ENCODE measurements at places on chromosomes 12 and 14.
A peak's percentile ranks its signal among the peaks of the same experiment; 100 is the strongest.

- DNase-seq: no peak
Measured at GRCh38 chr12:49138587-49138986, 7.4 kb upstream of the TUBA1B start.

GRCh38 chr14:60722357-60723115 lies 1.6 kb downstream of the SIX4 start:
- no peak for DNase-seq

DNA sequence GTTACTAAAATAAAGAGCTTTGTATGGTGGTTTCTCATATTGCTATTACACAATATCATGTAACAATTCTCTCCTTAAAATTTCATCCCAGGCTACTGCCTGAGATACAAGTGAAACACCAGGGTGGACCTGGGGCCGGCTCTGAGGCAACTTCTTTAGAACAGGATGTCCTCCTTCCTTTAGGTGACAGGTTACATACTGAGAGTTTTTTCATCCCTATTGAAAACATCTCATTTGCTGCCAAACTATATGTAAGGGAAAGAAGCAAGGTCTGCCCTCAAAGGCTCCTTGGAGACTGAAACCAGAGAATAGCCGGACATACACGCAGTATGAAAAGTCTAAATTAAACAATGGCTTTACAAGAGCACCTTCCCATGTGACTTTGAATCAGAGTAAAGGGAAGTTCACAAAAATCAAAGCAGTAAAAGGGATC lies 139.9 kb downstream of the DUSP6 start:
- no peak for DNase-seq

- DNase-seq: no peak
Measured at GRCh38 chr14:85224241-85224640, 305.7 kb upstream of the FLRT2 start.

DNA sequence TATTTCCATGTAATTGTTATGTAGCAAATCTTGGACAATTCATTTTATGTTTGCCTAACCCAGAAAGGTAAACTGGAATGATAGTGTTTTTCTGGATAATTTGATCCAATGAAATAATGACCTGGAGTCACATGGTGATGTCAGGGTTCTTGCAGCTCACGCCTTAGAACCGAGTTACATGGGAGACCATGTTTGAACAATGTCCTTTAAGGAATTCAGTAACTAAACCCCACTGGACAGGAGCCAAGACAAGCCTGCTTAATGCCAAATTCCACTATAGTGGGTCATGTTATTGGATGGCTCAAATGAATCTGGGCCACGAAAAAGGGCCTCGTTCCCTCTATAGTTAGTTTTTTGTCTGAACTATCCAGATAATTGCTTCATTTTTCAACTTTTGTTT lies 255.8 kb upstream of the HMGA2 start:
- no peak for DNase-seq

DNA sequence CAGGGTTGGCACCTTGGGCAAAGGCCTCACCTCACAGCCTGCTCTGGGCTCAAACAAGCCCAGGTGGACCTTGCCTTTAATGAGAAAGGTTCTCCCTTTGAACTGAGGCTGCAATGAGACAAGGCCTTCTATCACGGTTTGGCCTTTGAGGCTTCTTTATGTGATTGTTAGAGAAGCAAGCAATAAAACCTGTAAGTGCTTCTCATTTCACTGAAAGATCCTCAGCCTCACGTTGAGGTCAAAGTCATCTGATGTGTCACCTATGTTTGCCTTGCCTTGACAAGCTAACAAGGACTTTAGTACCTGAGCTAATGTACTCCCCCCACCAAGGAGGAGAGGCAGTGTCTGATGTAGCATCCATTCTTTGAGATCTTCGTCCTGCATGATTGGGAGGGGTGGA lies 155.9 kb upstream of the RBM19 start:
- no peak for DNase-seq

- DNase-seq: no peak
Measured at GRCh38 chr14:99687284-99688209, 3.4 kb downstream of the CYP46A1 start.

GRCh38 chr14:47148686-47149085 lies 497.1 kb upstream of the RPL10L start:
- DNase-seq: no peak

- DNase-seq: no peak
Measured at GRCh38 chr12:6834873-6835272, 5.9 kb upstream of the GNB3 start.

- DNase-seq: no peak
Measured at GRCh38 chr12:92149563-92149962, 3.9 kb upstream of the BTG1 start.

- no peak for DNase-seq
Measured at GRCh38 chr12:101490286-101490920, 15.3 kb downstream of the SPIC start.

GRCh38 chr14:60984196-60984595 lies 3.2 kb downstream of the SLC38A6 start:
- no peak for DNase-seq

- peak; percentile 91 for DNase-seq
Measured at GRCh38 chr14:95527387-95528002, 7.4 kb upstream of the GLRX5 start.

DNA sequence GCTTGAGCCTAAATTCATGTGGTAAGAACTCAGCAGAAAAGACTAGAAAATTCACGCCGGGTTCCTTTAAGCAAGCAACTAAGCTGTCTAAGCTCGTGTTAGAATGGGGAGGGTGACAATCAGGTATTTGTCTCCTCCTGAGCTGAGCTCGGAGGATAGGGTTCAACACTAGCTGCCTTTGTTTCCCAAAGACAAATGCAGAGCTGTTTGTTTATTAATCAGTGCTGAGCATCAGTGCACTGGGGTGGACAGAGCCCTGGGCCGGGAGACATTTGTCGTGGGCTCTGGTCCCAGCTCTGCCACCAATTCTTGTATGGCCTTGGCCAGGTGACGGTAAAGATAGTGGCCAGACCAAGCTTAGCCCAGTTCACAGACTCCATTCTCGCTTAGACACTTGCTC lies 43.7 kb downstream of the DEGS2 start:
- no peak for DNase-seq

Data from tibial nerve (tissue), 4 donors.